ENCODE measurements at places on chromosomes 5 and 9.

GRCh38 chr9:73923796-73924195 lies 573.3 kb upstream of the RORB start:
- DNase-seq, result no peak

- DNase-seq, result no peak
Measured at GRCh38 chr5:167872791-167873190, 418.7 kb upstream of the WWC1 start.

DNA sequence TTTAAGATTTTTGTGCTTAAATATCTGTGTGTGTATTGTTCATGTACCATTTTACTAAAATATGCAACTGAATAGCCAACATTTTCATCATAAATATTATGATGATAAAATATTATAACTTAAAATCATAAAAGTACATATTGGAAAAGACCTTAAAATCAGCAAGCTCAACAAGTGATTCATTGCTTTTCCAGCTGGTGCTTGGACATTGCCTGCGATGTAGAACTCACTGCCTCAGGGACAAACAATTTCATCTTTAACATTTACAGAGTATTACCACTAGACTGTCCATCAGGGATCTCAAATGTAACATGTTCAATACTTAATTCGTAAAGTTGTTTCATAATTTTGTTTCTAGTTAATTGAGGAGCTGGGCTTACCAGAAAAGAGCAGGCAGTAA lies 17.5 kb upstream of the SMARCA2 start:
- no peak for DNase-seq

DNA sequence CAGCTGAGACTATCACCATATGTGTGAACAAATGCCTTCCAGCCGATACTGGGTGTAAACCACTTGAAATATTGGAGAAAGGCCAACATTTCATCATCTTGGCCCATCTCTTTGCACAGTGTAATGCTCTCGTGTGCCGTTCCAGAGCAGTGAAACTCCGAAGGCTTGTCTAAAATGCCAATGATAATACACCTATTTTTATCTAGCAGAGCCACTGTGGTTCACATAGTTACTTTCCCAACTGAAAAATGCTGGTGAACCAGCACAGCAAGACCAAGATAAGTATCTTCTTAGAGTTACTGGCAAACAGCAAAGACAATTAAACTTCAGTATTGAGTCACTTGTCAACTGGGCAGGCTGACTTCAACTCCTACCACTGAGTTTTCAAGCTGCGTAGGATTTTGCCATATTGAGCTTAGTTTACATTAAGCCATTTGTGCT lies 379.9 kb upstream of the ACTBL2 start:
- no peak for DNase-seq

DNA sequence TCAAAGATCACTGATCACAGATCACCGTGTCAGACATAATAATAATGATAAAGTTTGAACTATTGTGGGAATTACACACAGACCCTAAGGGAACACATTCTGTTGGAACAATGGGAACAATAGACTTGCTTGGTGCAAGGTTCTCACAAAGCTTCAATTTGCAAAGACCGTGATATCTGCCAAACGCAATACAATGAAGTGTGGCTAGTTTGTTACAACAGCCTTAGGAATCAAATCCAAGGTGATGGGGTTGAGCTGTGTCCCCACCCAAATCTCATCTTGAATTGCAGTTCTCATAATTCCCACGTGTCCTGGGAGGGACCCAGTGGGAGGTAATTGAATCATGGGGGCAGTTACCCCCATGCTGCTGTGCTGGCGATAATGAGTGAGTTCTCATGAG lies 20.8 kb downstream of the KYAT1 start:
- no peak for DNase-seq

DNA sequence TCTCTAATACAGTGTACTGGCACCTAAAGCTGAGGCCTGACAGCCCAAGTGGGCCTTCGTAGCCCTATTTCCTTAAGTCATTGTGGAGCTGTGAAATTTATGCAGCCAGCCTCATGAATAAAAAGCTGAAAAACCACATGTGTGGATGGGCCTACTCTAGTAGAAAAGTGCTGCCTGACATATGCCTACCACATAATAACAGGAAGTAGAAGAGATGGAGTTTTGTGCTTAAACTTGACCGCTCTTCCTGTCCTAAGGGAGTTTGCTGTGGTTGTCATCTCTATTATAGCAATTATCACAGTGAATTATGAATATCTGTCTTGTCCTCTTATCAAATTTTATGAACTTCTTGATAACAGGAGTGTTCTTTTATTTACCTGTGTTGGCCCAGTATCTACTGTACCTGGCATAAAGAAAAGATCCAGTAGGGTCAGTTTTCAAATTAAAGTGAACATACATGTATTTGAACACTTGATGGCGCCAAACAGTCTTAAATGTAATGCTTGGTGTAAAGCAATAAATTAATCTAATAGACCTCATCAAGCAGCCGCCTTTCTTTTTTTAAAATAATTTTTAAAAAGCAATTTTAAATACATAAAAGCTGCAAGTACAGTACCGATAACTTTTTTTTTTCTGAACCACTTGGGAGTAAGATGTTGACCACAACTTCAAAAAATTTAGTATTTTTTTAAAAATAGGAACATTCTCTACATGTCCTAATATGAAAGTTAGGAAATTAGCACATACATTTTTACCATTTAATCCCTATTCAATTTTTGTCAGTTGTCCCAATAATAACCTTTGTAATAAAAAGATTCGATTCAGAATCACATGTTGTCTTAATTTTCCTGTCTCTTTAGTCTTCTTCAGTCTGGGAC lies 51.0 kb downstream of the FKTN start:
- peak; percentile 62 for DNase-seq

DNA sequence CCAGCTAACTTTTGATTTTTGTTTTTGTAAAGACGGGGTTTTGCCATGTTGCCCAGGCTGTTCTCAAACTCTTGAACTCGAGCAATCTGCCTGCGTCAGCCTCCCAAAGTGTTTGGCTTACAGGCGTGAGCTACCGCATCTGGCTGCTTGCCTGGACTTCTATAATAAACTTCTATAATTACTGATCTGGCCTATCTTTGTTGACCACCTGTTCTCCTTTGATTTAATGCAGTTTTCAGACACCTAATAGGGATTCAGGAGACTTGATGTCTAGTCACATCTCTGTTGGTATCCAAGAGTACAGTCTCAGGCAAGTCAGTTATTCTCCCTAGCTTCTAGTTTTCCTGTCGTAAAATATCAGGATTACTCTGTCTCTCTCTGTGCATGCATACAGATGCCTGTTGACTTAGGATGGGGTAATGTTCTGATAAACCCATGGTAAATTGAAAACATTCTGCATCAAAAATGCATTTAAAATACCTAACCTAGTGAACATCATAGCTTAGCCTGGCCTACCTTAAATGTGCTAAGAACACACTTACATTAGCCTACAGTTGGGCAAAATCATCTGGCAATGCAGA lies 51.5 kb upstream of the NR3C1 start:
- DNase-seq, result no peak

- no peak for DNase-seq
Measured at GRCh38 chr5:119930490-119930889, 301.1 kb downstream of the FAM170A start.

DNA sequence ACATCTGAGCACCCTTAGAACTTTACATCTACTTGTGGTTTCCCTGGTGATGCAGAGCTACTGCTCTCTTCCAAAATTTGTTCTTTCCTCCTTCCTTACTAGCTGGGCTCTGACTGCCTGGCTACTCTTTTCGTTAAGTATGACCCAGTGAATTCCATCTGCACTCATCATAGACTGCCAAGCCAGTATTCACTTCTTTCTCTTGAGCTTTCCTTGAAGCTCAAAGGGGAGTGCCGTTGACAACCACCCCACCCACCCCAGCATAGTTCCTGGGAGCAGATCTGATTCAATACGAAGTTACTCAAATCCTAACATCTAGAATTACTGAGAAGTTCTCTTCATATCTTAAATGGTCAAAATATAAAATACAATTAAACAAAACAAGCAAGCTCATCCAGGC lies 190.5 kb downstream of the ADAMTS12 start:
- DNase-seq, result no peak

Measured in hematopoietic multipotent progenitor cell treated with erythropoietin and hydrocortisone succinate and interleukin-3 and kit ligand, for 15 days (in vitro differentiated cells).